T47D (cell line): ENCODE measurements at places on chromosomes 2 and 18.
A peak's percentile ranks its signal among the peaks of the same experiment; 100 is the strongest.

DNA sequence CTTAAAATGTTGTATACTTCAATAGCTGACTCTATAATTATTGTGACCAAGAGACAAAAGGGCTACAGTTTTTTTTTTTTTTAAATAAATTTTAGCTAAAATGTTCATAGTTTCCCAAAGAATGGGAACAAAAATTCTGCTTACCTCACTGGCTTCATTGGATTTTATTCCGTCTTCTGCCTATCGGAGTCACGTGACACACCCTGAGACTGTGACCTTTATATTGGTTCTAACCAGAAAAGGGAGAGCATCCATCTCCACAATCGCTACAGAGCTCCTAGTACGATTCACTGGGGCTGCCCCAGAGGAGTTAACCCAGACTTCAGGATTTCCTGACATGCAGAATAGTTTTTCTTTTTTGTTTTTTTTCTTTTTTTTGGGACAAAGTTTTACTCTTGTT, 203.6 kb upstream of the SLC35G4 start:
- DNase-seq: no peak

- no peak for DNase-seq
Measured at GRCh38 chr2:234512884-234513669, 16.2 kb upstream of the ARL4C start.

DNA sequence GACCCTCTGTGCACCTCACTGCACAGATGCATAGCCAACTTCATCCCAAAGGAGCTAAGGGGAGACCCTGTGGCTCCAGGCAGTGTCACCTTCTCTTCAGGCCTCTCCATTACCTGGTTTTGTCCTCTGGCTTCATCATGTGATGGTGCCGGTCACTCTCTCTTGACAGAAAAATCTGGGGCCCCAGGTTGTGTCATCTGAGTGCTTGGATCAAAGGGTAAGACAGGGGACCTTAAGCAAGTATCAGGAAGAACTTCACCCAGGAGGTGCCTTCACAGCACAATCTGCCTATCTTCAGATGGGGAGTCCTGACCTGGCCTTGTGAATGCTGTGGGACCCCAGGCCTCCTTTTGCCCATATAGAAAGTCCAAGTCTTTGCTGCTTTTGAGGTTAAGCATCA, 104.4 kb downstream of the POLR1A start:
- DNase-seq: no peak

- no peak for DNase-seq
Measured at GRCh38 chr18:12074736-12075135, 18.9 kb upstream of the ANKRD62 start.

DNA sequence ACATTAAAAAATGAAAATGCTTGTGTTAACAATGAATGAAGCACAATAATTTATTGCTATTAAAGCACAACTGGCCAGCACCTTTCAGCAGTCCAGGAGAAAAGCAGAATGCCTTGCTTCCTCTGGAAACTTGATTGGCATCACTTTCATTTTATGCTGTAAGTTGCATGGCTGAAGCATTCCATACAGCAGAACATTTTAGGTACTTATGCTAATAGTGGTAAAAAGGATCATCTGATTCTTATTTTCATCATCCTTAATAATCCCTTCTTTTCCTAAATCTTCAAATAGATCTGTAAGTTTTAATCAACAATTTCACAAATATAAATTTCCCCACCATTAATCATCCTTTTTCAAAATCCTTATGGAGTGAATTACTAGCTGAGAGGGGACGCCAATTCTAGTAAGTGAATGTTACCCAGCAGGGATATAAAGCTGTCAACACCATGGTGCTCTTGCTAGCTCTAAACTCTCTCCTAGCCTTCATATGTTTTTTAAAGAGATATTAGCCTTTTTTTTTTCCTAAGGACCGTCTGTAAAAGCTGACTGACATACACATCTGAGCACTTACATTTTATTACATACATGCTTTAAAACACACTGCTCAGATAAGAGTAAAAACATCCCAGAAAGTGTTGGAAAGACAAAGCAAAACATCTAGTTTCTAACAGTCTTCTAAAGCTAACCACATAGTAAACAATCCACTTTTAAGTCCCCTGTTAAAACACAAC, 5.3 kb downstream of the SATB2 start:
- DNase-seq: no peak

GRCh38 chr2:156630579-156631337, 194.6 kb downstream of the GPD2 start:
- DNase-seq: no peak

DNA sequence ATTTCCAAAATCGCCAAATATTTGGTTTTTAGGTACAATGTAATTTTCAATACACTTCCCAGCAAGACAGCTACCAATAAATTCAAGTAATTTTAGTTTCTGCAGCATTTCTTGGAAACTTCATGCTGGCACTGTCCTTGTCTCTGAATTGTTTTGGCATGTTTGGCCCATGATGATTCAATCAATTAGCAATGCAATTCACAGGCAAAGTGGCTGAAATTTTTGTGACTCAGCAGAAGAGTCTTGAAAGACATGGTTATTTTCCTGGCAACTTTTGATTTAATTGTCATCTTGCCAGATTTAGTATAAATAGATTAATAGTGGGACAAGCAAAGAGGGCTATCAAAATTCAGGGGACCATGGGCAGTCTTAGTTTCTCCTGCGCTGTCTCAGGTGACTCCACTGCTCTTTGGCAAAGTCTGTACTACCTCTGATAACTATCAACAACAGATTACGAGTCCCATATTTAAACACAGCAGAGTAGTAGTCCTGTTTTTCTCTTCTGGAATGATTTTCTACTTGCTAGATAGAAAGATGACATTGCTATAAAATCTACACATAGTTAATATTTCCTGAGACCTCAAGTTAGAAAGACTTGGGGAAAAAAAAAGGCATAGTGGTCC, 88.9 kb upstream of the CYP26B1 start:
- DNase-seq: no peak

DNA sequence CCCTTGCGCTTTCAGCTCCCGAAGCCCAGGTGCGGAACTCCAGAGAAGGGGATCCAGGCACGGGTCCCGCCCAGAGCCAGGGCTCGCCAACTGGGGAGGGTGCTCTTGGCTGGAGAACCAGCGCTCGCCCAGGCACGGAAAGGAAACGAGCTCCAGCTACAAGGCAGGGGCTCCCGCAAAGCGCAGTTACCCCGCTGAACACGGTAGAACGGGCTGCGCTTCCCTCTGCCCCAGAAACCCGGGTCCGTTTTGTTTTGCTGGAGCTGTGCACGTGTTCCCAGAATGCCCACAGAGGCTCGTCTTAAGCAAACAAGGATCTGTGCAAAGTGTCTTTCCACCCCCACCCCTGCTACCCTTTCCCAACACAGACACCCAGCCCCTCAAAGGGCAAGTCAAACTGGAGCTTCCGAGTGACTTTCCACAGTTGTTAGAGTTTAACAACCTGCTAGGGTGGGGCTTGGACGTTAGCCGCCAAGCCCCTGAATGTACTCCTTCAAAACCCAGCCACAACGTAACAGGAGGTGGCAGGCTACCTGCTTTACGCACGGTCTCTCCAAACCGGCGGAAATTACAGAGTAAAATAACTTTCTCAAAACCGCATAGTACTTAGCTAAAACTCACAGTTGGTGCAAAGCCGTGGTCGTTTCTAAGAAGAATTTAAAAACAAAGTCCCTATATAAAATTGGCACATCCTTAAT, 775 bp downstream of the RNF125 start:
- DNase-seq: peak; percentile 32
